Mesothelial cell of epicardium (in vitro differentiated cells): ENCODE measurements at places on chromosomes 13 and 19. TPM values are rescaled to one million over a fixed set of nuclear protein-coding genes. Genes with fewer than 3 reads are reported as not detected.

Gene ADGRE3
- total RNA-seq, result not detected in 3 replicates

GRCh38 chr13:30340331-30341250, 33.2 kb upstream of the KATNAL1 start:
- DNase-seq, result no peak
- H3K27me3 ChIP-seq, result no peaks in the 10 kb centered on the region
- peaks cover 59% of the 10 kb centered on the region for H3K4me1 ChIP-seq

- peak; percentile 50 for DNase-seq
- H3K4me1 ChIP-seq, result peaks cover 6% of the 10 kb centered on the region
- no peaks in the 10 kb centered on the region for H3K36me3 ChIP-seq
- no peak overlapping the region for H3K27ac ChIP-seq
- peak overlapping the region; percentile 44 for H3K4me3 ChIP-seq
These were observed 65.4 kb downstream of the GNG7 start for GRCh38 chr19:2636897-2637683.

DNA sequence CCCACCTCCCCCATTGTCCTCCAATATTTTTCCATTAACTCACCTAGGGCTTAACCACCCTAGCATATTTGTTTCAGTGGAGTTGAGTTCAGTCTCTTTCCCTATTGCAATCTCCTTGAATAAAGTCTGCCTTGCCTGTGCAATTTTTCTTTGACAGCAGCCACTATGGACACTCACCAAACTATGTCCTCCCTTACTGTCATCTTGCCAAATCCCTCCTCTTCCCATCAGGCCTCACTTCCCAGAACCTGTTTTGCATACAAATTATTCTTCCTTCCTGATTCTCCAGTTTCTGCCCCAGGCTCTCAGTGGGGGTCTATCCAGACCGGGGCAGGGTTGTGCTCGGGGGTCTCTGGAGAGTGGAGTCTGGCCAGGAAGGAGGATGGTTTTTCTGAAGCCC, 2.2 kb upstream of the LYPD5 start:
- no peak overlapping the region for H3K4me3 ChIP-seq
- H3K27ac ChIP-seq, result no peak overlapping the region
- H3K27me3 ChIP-seq, result peaks cover 59% of the 10 kb centered on the region
- H3K4me1 ChIP-seq, result no peaks in the 10 kb centered on the region
- no peaks in the 10 kb centered on the region for H3K36me3 ChIP-seq

Gene SPINT2
- 277 to 312 TPM (median 299 TPM) in 3 replicates for total RNA-seq

- no peak overlapping the region for H3K4me3 ChIP-seq
- H3K36me3 ChIP-seq, result no peaks in the 10 kb centered on the region
These were observed 824.0 kb downstream of the PCDH9 start for GRCh38 chr13:66405908-66406802.

DNA sequence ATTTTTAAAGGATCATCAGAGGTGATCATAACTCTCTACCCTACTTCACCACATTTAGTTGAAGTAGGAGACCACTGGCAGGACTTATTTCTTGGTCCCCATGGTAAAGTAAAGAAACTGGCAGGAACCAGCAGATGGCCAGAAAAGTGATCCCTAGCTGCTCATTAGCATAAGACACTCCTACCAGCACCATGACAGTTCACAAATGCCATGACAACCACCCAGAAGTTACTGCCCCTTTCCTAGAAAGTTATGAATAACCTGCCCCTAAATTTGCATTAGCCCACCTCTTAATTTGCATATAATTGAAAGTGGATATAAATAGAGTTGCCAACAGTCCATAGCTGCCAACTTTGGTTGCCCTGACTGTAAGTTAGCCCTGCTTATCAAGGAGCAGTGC, 18.4 kb upstream of the RUBCNL start:
- H3K36me3 ChIP-seq, result peaks cover 6% of the 10 kb centered on the region
- H3K27ac ChIP-seq, result no peak overlapping the region
- no peak for DNase-seq

Gene COMMD6
- 134 to 143 TPM (median 141 TPM) in 3 replicates for total RNA-seq

GRCh38 chr13:107329991-107330390, 762.1 kb upstream of the ARGLU1 start:
- H3K27ac ChIP-seq, result no peak overlapping the region
- no peak overlapping the region for H3K4me3 ChIP-seq
- no peaks in the 10 kb centered on the region for H3K36me3 ChIP-seq
- H3K4me1 ChIP-seq, result no peaks in the 10 kb centered on the region
- DNase-seq, result no peak
- H3K27me3 ChIP-seq, result no peaks in the 10 kb centered on the region

DNA sequence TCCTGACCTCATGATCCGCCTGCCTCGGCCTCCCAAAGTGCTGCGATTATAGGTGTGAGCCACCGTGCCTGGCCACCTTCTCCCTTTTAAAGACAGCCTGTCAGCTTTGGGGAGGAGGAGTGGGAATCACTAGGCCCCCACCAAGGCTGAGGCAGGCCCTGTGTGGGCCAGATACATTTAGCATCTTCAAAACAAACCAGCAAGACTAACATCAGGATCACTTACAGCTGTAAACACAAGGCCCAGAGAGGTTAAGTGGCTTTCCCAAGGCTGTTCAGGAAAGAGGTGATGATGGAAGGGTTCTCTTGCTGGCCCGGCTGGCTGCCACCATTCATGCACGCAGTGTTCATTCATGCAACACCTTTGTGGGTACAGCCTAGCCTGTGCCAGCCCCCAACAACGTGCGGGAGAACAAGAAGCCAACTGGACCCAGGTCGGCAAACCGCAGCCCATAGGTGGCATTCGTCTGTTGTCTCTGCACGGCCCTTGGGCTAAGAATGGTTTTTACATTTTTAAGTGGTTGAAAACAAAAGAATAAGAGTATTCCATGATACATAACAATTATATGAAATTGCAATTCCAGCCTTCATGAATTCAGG, 23.0 kb downstream of the IER2 start:
- H3K27me3 ChIP-seq, result no peaks in the 10 kb centered on the region
- no peak overlapping the region for H3K4me3 ChIP-seq
- H3K27ac ChIP-seq, result peak overlapping the region; percentile 66
- H3K4me1 ChIP-seq, result peaks cover 24% of the 10 kb centered on the region

GRCh38 chr13:113329656-113330312, 32.7 kb downstream of the LAMP1 start:
- H3K36me3 ChIP-seq, result peaks cover 6% of the 10 kb centered on the region
- H3K27me3 ChIP-seq, result no peaks in the 10 kb centered on the region
- peaks cover 5% of the 10 kb centered on the region for H3K4me1 ChIP-seq
- H3K27ac ChIP-seq, result no peak overlapping the region
- no peak overlapping the region for H3K4me3 ChIP-seq

GRCh38 chr19:18021121-18021755, 13.3 kb downstream of the ARRDC2 start:
- no peaks in the 10 kb centered on the region for H3K27me3 ChIP-seq
- H3K27ac ChIP-seq, result peak overlapping the region; percentile 59
- DNase-seq, result no peak
- no peaks in the 10 kb centered on the region for H3K36me3 ChIP-seq

Gene SIGLEC5
- total RNA-seq, result not detected in 3 replicates

DNA sequence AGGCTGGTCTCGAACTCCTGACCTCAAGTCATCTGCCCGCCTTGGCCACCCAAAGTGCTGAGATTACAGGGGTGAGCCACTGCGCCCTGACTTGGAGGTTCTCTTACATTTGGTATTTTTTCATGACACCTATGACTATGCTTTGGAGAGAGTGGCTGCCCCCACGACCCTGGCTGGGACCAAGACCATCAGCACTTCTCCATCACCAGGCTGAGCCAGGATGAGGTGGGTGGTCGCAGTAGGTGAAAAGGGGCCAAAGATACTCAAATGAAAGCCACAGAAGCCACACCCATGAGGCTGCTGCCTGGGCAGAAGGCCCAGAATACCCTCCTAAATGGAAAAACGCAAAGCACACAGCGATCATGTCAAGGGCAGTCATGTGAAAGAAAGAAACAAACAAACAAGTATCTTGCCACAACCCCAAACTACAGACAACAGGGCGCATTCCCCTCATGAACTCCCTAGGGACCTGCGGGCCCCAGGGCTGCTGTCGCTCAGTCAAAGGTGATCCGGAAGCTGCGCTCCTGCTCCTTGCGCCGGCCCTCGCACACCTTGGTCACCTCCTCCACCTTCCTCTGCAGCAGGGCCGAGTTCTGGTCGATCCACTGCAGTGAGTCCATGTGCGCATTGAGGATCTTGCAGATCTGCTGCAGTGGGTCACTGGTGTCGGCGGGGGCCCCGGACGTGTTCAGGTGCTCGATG, 11.2 kb upstream of the IL4I1 start:
- no peak overlapping the region for H3K27ac ChIP-seq
- no peak overlapping the region for H3K4me3 ChIP-seq
- H3K4me1 ChIP-seq, result no peaks in the 10 kb centered on the region
- peaks cover 28% of the 10 kb centered on the region for H3K36me3 ChIP-seq

DNA sequence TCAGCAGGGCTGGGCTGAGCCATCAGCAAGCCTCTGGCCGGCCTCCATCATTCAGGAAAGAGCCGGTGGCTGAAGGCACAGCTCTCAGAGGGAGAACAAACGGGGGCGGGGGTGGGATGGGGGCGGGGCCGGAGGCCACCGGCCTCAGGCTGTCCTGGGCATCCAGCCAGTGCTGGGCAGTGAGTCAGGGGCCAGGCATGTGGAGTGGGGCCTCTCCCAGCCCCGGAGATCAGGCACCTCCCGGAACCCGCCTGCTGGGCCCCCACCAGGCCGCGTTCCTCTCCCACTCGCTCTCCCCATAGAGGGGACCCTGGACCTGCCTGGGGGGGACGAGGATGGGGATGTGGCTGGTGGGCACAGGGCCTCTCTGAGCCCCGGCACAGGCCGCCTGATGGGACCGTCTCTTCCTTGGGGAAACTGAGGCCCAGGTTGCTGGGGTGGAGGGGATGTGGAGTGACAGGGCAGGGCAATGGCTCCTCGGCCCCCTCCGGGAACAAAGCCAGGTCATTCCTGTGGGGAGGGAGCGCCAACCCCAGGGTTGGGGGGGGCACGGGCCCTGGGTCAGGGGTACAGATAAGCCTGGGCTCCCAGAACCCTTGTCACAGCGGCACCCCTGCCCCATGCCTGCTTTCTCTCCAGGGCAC, 12.9 kb downstream of the SPC24 start:
- peaks cover 9% of the 10 kb centered on the region for H3K36me3 ChIP-seq
- H3K27me3 ChIP-seq, result no peaks in the 10 kb centered on the region
- H3K4me3 ChIP-seq, result peak overlapping the region; percentile 17
- peak overlapping the region; percentile 94 for H3K27ac ChIP-seq
- peaks cover 38% of the 10 kb centered on the region for H3K4me1 ChIP-seq
- peak; percentile 82 for DNase-seq

DNA sequence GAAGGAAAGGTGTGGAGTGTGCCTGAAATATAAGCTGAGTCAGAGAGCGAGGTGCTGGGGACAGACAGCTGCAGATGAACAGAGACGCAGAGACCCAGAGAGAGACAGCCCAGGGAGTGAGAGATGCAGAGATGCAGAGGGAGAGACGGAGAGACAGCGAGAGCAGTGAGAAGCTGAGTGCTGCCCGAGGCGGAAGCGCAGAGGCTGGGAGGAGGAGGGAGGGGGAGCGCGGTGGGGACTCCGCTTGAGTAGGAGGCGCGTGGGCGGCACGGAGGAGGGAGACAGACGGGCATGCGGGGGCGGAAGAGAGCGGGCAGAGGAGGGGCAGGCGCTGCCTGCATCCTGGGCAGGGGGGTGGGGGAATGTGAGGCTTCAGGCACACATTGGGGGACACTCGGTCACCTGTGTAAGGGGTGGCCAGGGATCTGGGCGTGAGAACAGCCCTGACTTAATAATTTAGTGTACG, 25.7 kb downstream of the SLC8A2 start:
- H3K36me3 ChIP-seq, result no peaks in the 10 kb centered on the region
- H3K27ac ChIP-seq, result no peak overlapping the region
- H3K27me3 ChIP-seq, result peaks cover 94% of the 10 kb centered on the region

Gene FXYD1
- total RNA-seq, result 2.8 to 4.3 TPM (median 3.6 TPM) in 3 replicates

Gene IZUMO2
- total RNA-seq, result not detected in 3 replicates

Gene ANGPTL4
- 2.0 to 3.7 TPM (median 3.5 TPM) in 3 replicates for total RNA-seq

DNA sequence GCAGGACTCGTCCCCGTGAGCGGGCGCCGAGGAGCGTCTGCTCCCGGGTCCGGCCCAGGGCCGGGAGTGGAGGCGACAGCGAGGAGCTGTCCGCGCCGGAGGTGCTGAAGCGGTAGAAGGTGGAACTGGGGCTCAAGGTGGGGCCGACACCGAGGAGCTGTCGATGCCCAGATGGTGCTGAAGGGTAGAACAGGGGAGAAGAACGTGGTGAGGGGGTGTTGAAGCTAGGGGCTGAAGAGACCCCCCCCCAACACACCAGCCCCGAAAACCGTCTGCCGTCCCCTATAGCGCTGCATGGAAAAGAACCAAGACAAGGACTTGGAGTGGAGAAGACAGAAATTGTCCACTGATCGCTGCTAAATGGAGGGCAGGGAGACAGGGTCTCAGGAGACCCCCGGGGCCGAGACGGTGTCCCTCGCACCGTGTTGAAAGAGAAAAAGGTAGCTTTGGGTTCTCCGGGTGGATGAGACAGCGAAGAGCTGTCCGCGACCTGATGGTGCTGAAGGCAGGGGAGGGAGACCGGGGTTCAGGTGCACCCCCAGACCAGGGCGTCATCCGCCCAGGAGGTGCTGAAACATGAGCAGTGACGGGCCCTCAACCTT, 7.1 kb upstream of the PDE4C start:
- no peak overlapping the region for H3K4me3 ChIP-seq
- peak; percentile 87 for DNase-seq
- H3K4me1 ChIP-seq, result peaks cover 6% of the 10 kb centered on the region
- H3K27ac ChIP-seq, result no peak overlapping the region
- no peaks in the 10 kb centered on the region for H3K36me3 ChIP-seq

GRCh38 chr13:32354040-32354439, 38.7 kb downstream of the BRCA2 start:
- peaks cover 13% of the 10 kb centered on the region for H3K4me1 ChIP-seq
- DNase-seq, result no peak
- peaks cover 20% of the 10 kb centered on the region for H3K36me3 ChIP-seq
- H3K27ac ChIP-seq, result no peak overlapping the region

GRCh38 chr19:35848919-35849505, 3.3 kb downstream of the NPHS1 start:
- no peaks in the 10 kb centered on the region for H3K36me3 ChIP-seq
- H3K4me1 ChIP-seq, result peaks cover 19% of the 10 kb centered on the region
- no peak overlapping the region for H3K4me3 ChIP-seq
- no peak for DNase-seq
- no peak overlapping the region for H3K27ac ChIP-seq
- peaks cover 93% of the 10 kb centered on the region for H3K27me3 ChIP-seq

DNA sequence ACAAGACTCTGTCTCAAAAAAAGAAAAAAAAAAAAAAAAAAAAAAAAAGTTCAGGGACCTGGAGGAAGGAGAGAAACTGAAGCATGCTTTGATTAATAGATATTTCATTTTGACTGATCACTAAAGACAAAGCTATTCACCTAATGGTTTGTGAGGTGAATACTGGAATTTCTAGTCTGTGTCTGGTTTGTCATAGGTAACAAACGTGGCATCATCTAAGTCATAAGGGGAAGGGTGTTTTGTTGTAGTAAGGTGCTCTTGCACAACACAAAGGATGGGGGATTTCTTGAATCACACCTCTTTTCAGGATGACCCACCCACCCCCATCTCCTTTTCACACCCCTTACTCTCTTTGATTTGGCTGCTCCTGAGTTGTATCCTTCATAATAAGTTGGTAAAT, 13.8 kb upstream of the ZNF69 start:
- H3K27ac ChIP-seq, result no peak overlapping the region
- H3K4me3 ChIP-seq, result no peak overlapping the region
- H3K36me3 ChIP-seq, result peaks cover 17% of the 10 kb centered on the region

Gene KIR2DL4
- not detected in 3 replicates for total RNA-seq
